ENCODE measurements at places on chromosomes 4 and X.

- H3K27ac ChIP-seq = peak overlapping the region; percentile 68
- H3K4me1 ChIP-seq = peaks cover 57% of the 10 kb centered on the region
- H3K36me3 ChIP-seq = peaks cover 66% of the 10 kb centered on the region
- DNase-seq = no peak
- H3K27me3 ChIP-seq = no peaks in the 10 kb centered on the region
These were observed 564.6 kb upstream of the DIPK2B start for GRCh38 chrX:45765281-45765680.

GRCh38 chr4:53326535-53326934 is 39.3 kb downstream of the SCFD2 start:
- H3K27ac ChIP-seq = no peak overlapping the region
- no peak for DNase-seq
- no peaks in the 10 kb centered on the region for H3K27me3 ChIP-seq
- peaks cover 6% of the 10 kb centered on the region for H3K36me3 ChIP-seq
- no peaks in the 10 kb centered on the region for H3K4me1 ChIP-seq
- no peak overlapping the region for H3K4me3 ChIP-seq

- no peak for DNase-seq
- H3K36me3 ChIP-seq = no peaks in the 10 kb centered on the region
- peaks cover 3% of the 10 kb centered on the region for H3K27me3 ChIP-seq
- H3K27ac ChIP-seq = no peak overlapping the region
- no peak overlapping the region for H3K4me3 ChIP-seq
- peaks cover 5% of the 10 kb centered on the region for H3K4me1 ChIP-seq
These were observed 103.7 kb downstream of the SORCS2 start for GRCh38 chr4:7295911-7296660.

- H3K27ac ChIP-seq = no peak overlapping the region
- H3K27me3 ChIP-seq = no peaks in the 10 kb centered on the region
- peaks cover 13% of the 10 kb centered on the region for H3K4me1 ChIP-seq
- no peaks in the 10 kb centered on the region for H3K36me3 ChIP-seq
These were observed 1.0 kb upstream of the CLDN22 start for GRCh38 chr4:183321079-183321478.

DNA sequence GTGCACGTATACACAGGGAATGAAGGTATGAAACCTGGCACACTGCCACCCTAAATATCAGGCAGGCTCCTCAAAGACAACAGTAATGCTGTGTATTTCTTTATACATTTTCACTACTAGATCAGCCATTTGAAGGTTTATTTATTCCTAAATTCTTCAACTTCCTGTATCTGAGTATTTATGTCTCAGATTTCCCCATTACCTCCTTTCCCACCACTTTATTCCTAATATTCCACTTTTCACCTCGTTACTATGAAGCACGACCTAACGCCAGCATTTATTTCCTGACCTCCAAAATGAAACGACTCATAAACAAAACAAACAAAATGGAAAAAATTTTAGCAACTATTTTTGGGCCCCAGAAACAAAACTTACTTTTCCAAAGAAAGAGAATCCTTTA is 69.6 kb downstream of the MAML3 start:
- H3K36me3 ChIP-seq = peaks cover under 1% of the 10 kb centered on the region
- H3K27me3 ChIP-seq = peaks cover 67% of the 10 kb centered on the region
- H3K4me3 ChIP-seq = no peak overlapping the region
- DNase-seq = no peak
- H3K4me1 ChIP-seq = peaks cover 17% of the 10 kb centered on the region
- no peak overlapping the region for H3K27ac ChIP-seq

GRCh38 chr4:152953514-152953913 is 17.4 kb downstream of the FHDC1 start:
- H3K4me3 ChIP-seq = no peak overlapping the region
- peaks cover 8% of the 10 kb centered on the region for H3K27me3 ChIP-seq
- no peaks in the 10 kb centered on the region for H3K4me1 ChIP-seq
- no peak for DNase-seq
- no peak overlapping the region for H3K27ac ChIP-seq

GRCh38 chr4:78648640-78649363 is 97.2 kb downstream of the ANXA3 start:
- no peaks in the 10 kb centered on the region for H3K27me3 ChIP-seq
- H3K27ac ChIP-seq = no peak overlapping the region
- H3K4me1 ChIP-seq = peaks cover 29% of the 10 kb centered on the region
- no peak for DNase-seq

- H3K27ac ChIP-seq = no peak overlapping the region
- peaks cover 4% of the 10 kb centered on the region for H3K27me3 ChIP-seq
- no peak for DNase-seq
- H3K36me3 ChIP-seq = no peaks in the 10 kb centered on the region
- no peak overlapping the region for H3K4me3 ChIP-seq
These were observed 15.5 kb upstream of the SGMS2 start for GRCh38 chr4:107809210-107809609.

Data from activated T-helper 1 cell treated with anti-CD3 and anti-CD28 coated beads, Interleukin-12 subunit alpha, Interleukin-12 subunit beta, Interleukin-2, Interleukin-4 antibody, amounts not matched to agents 30 ng/mL and 10 ng/mL and 1 ng/mL, durations not matched to agents 14 hours and 24 hours and 36 hours (primary cell).